Trophoblast cell (in vitro differentiated cells and primary cell): ENCODE measurements at places on chromosomes 7 and 10.

GRCh38 chr10:52617346-52617745 lies 155.2 kb downstream of the MBL2 start:
- no peak for DNase-seq
- H3K4me1 ChIP-seq: no peaks in the 10 kb centered on the region
- no peaks in the 10 kb centered on the region for H3K36me3 ChIP-seq

DNA sequence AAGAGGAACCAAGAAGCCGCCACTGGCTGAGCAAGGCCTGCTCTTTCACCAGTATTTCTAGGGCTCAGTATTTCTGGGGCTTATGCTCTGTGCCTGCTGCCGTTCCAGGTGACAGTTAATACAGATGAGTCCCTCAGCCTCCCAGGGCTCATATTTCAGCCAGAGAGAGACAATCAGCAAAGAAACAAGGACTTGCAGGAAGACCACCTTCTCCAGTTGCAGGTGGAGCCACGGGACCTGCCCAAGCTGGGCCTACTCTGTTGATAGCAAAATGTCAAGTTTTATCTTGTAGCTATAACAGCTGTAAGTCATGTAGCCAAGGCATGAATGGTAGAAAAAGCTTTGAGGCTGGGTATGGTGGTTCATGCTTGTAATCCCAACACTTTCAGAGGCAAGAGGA lies 42.7 kb downstream of the NPTX2 start:
- no peak overlapping the region for H3K4me3 ChIP-seq
- H3K27ac ChIP-seq: no peak overlapping the region
- H3K27me3 ChIP-seq: no peaks in the 10 kb centered on the region
- no peak for DNase-seq
- H3K4me1 ChIP-seq: no peaks in the 10 kb centered on the region
- H3K36me3 ChIP-seq: no peaks in the 10 kb centered on the region

- no peak overlapping the region for H3K27ac ChIP-seq
- no peak for DNase-seq
- H3K4me3 ChIP-seq: no peak overlapping the region
- no peaks in the 10 kb centered on the region for H3K4me1 ChIP-seq
- no peaks in the 10 kb centered on the region for H3K27me3 ChIP-seq
Observed at GRCh38 chr10:66717231-66717981, 208.4 kb upstream of the LRRTM3 start.

DNA sequence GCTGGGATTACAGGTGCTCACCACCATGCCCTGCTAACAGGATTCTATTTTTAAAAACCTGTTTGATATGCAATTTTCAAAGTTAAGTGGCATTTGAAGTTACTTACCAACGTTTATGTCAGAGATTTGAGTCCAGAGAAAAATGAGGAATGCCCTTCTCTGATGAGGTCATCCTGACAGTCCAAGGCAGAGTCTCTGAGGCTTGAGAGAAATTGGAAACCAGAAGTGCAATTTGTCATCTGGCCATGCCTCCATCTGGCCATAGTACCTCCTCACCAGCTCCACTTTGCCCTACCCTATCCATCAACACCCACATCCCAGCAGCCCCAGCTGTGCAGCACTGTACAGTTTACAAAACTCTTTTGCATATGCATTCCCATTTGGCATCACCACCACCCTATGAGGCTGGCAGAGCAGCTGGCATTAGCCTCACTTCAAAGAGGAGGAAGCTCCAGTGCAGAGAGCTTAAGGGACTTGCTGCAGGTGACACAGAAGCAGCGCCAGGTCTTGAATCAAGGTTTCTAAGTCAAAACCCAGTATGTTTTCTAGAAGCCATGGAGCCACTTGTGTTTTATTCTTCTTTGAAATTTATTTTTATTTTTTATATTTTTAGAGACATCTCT lies 54.5 kb upstream of the PDZD8 start:
- no peak overlapping the region for H3K4me3 ChIP-seq
- DNase-seq: no peak
- no peaks in the 10 kb centered on the region for H3K4me1 ChIP-seq
- no peaks in the 10 kb centered on the region for H3K27me3 ChIP-seq
